HS-5 (cell line): ENCODE measurements at places on chromosomes 4 and X.

DNA sequence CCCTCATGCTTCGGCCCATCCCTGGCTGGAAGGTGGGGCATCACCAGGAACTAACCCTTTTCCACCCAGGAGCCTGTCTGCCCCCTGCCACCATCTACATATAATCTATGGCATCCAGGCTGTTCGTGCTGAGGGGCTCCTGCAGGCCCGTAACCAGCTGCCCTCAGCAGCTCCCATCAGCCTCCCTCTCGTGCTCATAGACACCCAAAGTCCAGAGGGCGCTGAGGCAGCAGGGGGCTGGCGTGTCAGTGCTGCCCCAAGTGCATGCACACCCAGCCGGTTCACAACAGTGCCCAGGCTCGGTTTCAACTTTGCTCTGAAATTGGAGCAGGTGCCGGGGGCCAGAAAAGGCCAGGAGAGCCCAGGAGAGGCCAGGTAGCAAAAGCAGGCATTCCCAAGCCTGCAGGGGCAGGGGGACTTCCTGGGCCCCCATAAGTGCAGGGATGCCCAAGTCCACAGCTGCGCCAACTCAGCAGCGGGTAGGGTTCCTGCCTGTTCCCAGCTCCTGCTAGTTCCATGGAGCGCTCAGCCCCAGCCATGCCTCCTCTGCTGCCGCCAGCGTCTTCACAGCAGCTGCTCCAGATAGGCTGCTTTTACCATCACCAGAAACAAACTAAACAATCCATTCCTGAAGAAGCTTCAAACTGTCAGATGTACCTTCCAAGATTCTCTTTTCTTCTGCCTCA, 558.2 kb upstream of the GNPDA2 start:
- no peak for DNase-seq

DNA sequence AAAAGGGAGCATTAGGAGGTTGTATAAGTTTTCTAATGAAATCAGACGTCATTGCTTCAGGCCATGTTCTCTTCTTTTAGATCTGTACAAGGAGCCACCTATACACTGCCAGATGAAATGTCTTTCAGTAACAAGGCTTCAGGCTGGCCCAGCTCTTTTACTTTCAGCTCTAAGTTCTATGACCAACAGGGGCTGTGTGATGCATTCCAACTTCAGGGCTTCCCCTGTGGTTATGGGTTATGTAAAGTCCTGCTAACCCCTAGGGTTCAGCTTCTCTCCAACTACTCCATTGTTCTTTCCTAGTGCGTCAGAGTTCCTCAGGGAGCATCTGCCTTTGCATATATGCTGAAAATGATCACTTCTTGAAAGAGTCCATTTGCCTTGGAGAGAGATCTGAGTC, 79.4 kb upstream of the TTC29 start:
- no peak for DNase-seq

- DNase-seq = no peak
Observed at GRCh38 chrX:65635822-65636221, 31.6 kb upstream of the MSN start.

DNA sequence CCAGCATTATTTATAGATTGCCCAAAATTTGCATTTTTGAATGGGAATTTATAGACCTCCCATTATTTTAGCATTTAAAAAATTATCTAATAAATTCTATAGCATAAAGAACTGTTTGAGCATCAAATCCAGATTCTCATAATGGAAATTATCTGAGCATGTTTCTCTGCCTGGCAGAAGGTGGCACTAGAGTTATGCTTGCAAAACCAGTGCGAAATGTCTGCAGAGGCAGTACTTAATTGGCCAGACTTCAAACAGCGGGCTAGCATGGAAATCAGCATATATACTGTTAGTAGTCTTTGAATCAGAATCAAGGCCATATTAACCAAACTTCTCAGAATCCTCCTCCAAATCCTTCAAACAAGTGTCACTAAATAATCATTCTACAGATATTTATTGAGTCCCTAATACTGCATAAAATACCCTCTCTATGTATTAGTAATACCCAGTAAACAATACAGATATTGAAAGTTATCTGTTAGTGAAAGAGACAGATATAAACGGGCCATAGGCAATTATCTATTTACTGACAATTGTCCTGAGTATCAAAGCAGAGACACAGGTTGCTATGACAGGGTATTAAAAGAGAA, 78.7 kb upstream of the DCLK2 start:
- DNase-seq = no peak

DNA sequence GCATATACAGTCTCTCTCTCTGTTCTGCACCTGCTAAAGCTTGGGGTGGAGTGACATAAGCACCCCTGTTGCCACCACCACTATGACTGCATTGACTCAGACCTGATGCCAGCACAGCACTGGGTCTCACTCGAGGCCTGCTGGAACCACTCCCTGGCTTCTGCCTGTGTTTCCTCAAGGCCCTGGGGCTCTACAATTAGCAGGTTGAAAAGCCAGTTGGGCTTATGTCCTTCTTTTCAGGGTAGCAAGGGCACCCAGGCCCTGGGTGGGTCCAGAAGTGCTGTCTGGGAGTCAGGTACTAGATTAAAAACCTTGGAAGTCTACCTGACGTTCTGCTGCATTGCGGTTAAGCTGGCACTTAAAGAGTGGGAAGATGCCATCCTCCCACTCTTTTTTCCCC, 50.5 kb upstream of the MAGEC3 start:
- DNase-seq = no peak
